ENCODE measurements at places on chromosomes 5 and 9.
A peak's percentile ranks its signal among the peaks of the same experiment; 100 is the strongest.

DNA sequence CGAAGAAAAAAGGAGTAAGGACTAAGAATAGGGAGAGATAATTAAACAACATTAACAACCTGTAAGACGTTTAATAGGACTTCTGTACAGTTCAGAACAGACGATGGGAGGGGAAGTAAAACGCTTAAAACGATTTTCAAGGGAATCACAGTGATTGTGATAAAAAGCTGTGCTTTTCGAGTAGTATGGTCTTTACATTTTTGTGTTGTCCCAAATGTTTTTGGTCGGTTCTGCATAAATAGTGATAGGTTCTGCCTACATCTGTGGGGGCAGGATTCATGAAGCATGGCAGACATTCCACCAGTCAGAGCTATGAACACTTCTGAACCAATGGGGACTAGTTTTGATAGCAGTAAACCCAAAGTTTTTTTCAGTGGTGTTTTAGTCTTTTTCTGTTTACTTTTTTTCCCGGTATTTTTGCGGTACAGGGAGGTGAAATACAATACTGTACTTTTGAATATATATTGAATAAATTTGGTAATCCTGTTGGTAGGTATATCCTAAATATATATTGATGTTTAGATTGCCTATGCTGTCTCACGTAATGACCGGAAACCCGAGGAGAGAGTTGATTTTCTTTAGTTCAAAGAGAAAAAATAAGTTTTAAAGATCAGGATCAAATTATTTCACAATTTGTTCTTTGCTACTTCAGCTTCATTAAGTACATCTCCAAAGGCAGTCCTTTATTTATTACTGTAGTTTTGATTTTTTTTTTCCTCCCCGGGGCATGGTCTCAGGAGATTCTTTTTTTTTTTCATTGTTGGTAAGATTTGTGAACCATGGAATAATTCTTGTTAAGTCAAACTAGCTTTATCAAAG lies 1.3 kb downstream of the ERBIN start:
- no peak for DNase-seq

DNA sequence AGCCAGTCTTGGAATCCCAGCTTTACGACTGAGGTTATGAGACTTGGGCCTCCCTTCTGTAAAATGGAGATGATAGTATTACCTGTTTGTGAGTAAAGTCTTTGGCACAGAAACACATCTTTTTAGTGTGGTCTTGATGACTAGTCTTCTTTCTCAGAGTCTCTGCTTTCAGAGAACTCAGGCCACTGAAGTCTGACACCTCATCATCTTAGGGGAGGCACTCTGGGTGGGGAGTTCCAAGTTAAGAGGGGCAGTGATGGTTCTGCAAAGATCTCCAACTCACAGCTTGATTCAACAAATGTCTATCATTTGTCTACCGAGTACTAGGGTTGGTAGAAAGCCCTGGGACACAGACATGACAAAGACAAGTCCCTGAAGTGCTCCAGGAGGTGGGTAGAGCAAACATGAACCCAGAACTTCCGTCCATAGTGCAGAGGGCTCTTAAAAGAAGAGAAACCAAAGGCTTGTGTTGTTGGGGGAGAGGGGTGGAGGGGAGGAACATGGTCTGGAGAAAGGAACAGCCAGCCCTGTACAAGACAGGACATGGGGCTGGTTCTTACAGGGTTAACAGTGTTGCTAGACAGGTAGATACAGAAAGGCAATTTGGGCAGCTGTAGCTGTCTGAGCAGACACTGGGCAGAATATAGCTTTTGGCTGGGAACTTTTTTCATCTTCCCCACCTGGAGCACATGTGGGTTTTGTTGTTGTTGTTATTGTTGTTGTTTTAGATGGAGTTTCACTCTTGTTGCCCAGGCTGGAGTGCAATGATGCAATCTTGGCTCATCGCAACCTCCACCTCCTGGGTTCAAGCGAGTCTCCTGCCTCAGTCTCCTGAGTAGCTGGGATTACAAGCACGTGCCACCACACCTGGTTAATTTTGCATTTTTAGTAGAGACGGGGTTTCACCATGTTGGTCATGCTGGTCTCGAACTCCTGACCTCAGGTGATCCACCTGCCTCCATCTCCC lies 2.6 kb upstream of the CD14 start:
- no peak for DNase-seq

DNA sequence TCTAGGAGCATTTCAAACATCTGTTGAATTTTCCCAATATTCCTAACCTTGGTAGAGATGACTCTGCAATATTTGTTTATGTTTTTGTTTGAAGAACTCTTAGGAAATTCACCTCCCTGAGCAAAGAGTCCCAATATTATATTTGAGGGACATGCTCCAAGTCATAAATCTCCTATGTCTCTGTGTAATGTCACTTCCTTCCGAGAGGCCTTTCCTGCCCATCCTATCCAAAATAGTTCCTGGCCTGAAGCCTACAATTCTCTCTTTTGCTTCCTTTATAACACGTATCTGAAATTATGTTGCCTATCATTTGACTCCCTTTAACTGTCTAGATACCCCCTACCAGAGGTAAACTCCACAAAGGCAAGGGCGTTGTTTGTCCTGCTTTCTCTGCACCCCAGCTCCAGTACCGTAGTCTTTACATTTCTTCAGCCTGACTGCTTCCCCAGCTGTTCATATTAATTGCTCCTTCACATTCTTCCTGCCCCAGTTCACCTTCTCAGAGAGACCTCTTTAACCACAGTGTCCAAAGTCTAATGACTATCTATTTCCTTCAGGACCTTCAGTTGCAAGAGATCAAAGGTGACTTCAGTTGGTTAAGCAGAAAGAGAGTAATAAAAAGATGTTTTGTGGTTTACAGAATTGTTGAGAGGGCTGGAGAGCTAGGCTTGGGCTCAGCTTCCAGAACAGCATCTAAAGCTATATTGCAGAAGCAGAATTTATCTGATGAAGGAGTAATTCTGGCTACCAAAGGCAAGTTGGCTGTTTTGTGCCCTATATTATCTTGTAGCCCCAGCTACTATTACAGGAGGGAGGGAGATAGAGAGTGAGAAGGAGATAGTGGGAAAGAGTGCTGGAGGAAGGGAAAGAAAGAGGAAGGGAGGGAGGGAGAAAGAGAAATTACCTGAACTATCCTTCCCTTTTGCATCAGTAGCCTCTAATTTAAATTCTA lies 109.3 kb upstream of the TMEM161B start:
- no peak for DNase-seq

DNA sequence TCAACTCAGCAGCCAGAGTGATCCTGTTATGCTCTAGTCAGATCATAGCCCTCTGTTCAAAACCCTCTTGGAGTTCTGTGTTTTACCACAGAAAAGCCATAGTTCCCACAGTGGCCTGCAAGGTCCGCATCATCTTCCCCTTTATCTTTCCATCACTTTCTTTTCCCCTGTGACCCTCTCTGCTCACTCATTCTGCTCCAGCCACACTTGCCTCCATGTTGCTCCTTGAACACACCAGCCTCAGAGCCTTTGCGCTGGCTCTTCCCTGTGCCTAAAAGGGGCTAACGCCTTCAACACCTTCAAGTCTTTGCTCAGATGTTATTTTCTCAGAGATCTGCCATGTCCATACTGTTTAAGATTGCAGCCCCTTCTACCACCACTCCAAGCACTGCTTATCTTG lies 26.3 kb downstream of the CSF2 start:
- DNase-seq = no peak

- DNase-seq = peak; percentile 47
These were observed 22.0 kb upstream of the MAPK9 start for GRCh38 chr5:180313677-180314505.

DNA sequence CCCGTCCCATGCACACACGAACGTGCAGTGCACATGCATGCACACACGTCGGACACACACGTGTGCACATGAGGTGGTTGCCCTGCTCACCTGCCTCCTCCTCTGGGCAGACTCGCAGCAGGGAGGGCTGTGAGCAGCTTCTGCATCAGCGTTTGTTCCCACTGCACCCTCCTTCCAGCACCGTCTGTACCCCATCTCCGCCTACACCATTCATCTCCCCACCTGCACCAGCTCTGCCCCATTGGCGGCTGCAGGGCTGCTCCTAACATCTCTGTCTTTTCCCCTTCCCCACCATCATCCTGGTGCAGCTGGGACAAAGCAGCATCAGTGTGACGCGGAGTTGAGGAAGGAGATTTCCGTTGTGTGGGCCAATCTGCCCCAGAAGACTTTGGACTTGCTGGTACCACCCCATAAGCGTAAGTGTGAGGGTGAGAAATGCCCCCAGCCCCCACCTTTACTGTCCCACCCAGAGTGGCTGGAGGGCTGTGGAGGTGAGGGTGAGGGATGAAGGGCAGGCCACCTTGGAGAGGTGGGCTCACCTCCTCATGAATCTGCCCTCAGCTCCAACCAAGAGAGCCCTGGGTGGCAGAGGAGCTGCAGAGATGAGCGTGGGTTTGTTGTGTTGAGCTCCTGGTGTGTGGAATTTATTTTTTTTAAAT lies 234.6 kb downstream of the CACNA1B start:
- no peak for DNase-seq

DNA sequence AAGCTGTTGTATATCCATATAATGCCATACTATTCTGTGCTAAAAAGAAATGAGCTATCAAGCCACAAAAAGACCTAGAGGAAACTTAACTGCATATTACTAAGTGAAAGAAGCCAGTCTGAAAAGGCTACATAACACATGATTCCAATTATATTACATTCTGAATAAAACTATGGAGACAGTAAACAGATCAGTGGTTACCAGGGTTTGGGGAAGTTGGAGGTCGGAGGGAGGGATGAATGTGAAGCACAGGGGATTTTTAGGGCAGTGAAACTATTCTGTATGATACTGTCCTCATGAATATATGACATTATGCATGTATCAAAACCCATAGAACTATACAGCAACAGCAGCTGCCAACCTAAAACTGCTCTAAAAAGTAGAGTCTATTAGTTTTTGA lies 5.6 kb upstream of the RFK start:
- DNase-seq = no peak

DNA sequence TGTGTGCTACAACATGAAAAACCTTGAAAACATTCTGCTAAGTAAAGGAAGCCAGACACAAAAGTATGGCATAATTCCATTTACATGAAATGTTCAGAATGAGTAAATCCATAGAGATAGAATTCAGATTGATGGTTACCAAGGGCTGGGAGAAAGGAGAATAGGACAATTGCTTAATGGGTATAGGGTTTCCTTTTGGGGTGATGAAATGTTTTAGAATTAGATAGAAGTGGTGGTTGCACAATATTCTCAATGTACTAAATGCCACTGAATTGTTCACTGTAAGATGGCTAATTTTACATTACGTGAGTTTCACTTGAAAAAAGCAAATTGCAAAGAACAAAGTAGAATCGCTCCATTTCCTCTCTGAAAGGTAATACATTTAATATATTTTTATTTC lies 43.0 kb upstream of the GAS1 start:
- no peak for DNase-seq

- DNase-seq = no peak
These were observed 995 bp upstream of the SLC23A1 start for GRCh38 chr5:139383993-139384590.

- DNase-seq = no peak
These were observed 103.0 kb downstream of the SPATA31D1 start for GRCh38 chr9:82091610-82092009.

- no peak for DNase-seq
These were observed 58.5 kb upstream of the IER5L start for GRCh38 chr9:129236441-129237145.
